ENCODE measurements at places on chromosomes 16 and 17. TPM values are rescaled to one million over a fixed set of nuclear protein-coding genes. Genes with fewer than 3 reads are reported as not detected.

GRCh38 chr17:82200743-82201497 lies 11.7 kb downstream of the CCDC57 start:
- no peak for DNase-seq
- peaks cover 4% of the 10 kb centered on the region for H3K36me3 ChIP-seq
- no peak overlapping the region for H3K4me3 ChIP-seq
- no peaks in the 10 kb centered on the region for H3K27me3 ChIP-seq
- no peak overlapping the region for H3K27ac ChIP-seq
- peaks cover 6% of the 10 kb centered on the region for H3K4me1 ChIP-seq

HS3ST3A1 gene
- 15.0 TPM for total RNA-seq

GRCh38 chr16:66372898-66373155 lies 6.3 kb downstream of the CDH5 start:
- H3K4me3 ChIP-seq = no peak overlapping the region
- peaks cover 16% of the 10 kb centered on the region for H3K4me1 ChIP-seq
- DNase-seq = no peak
- H3K36me3 ChIP-seq = no peaks in the 10 kb centered on the region

HNF1B gene
- total RNA-seq = not detected

DNA sequence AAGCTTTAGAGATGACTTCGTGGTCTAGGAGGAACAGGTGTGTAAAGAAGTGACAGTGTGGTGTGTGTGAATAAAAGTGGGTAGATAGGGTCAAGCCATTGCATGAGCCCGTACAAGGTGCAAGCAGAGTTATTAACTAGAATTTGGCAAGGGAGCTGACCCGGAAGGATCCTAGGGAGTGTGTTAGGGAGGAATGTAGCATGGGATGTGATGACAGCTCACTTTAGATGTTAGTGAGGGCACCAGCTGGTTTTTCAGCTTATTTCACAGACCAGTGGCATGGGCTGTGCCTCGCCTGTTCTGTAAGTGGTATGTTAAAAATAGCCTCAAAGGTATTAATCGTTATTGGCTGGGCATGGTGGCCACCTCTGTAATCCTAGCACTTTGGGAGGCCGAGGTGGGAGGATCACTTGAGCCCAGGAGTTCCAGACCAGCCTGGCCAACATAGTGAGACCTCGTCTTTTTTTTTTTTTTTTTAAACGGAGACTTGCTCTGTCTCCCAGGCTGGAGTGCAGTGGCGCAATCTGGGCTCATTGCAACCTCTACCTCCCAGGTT lies 8.3 kb downstream of the ANKRD40CL start:
- H3K27me3 ChIP-seq = no peaks in the 10 kb centered on the region
- peaks cover 9% of the 10 kb centered on the region for H3K4me1 ChIP-seq
- H3K36me3 ChIP-seq = peaks cover 2% of the 10 kb centered on the region
- no peak for DNase-seq
- H3K4me3 ChIP-seq = no peak overlapping the region

- peaks cover 76% of the 10 kb centered on the region for H3K27me3 ChIP-seq
- H3K36me3 ChIP-seq = no peaks in the 10 kb centered on the region
- peak; percentile 12 for DNase-seq
These were observed 1.1 kb downstream of the SPECC1 start for GRCh38 chr17:20010099-20010863.

DNA sequence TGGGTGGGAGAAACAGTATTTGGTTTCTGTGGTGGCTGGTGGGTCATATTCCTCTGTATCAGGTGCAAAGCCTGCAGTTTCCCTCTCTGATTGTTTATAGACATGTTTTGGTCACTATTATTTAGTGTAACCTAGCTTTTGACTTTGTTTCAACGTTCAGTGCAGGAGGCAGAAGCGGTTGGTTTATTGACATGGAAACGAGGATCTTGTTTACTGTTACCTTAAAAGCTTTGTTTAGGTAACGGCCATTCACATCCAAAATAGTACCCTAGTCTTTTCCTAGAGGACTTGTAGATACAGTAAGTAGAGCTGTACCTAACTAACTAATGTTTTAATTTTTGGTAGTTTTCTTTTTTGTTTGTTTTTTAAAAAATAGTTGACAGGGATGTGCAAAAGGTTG lies 3.5 kb downstream of the MSI2 start:
- peaks cover 24% of the 10 kb centered on the region for H3K36me3 ChIP-seq
- peaks cover 77% of the 10 kb centered on the region for H3K4me1 ChIP-seq
- peak overlapping the region; percentile 94 for H3K4me3 ChIP-seq
- no peaks in the 10 kb centered on the region for H3K27me3 ChIP-seq
- DNase-seq = no peak

TNK1 gene
- total RNA-seq = 0.43 TPM

DNAH3 gene
- 0.07 TPM for total RNA-seq

GRCh38 chr16:78942625-78943245 lies 657.8 kb downstream of the MAF start:
- H3K36me3 ChIP-seq = no peaks in the 10 kb centered on the region
- H3K4me1 ChIP-seq = peaks cover 16% of the 10 kb centered on the region
- no peak overlapping the region for H3K4me3 ChIP-seq

UTS2R gene
- not detected for total RNA-seq

LCAT gene
- total RNA-seq = 16.6 TPM

DNA sequence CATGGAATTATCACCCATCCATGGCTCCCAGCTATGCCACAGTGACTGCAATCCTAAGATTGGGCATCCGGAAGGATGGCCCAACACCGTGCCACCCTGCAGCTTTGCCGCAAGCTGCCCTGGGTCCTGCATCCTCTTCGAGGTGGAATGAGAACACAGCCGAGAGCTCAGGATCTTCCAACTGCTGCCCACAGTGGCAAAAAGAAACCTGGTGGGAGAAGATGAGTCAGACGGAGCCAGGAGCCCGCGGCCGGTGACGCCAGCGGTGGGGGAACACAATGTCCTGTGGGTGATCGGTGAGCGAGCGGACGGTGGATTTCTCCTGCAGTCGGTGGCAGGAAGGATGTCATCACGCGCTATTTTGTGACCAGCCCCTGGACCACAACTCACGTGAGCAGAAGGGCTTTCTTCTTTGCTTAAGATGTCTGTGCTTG lies 20.1 kb downstream of the CD7 start:
- H3K27me3 ChIP-seq = peaks cover 34% of the 10 kb centered on the region
- no peak for DNase-seq
- H3K4me3 ChIP-seq = no peak overlapping the region
- no peaks in the 10 kb centered on the region for H3K36me3 ChIP-seq

HES7 gene
- 0.41 TPM for total RNA-seq

DNA sequence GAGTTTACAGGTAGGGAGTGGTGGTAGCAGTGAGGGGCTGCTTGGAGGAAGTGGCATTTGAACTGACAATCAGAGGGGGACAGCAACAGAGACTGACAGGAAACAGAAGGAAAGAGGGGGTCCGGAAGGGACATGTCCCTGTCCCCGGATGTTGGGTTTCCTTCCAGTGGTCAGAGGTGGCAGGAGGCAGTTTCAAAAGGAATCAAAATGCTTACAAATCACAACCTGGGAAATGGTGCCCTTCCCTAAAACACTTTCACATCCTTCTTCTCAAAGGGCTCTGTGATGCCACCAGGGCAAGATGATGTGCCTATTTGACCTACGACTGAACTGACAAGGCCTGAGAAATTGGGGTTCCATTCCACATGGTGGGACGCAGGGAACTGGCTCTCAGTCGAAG lies 19.7 kb downstream of the ADGRG1 start:
- peaks cover 17% of the 10 kb centered on the region for H3K4me1 ChIP-seq
- H3K27ac ChIP-seq = no peak overlapping the region
- no peaks in the 10 kb centered on the region for H3K27me3 ChIP-seq
- peaks cover 6% of the 10 kb centered on the region for H3K36me3 ChIP-seq

CMTM4 gene
- 32.5 TPM for total RNA-seq

DNA sequence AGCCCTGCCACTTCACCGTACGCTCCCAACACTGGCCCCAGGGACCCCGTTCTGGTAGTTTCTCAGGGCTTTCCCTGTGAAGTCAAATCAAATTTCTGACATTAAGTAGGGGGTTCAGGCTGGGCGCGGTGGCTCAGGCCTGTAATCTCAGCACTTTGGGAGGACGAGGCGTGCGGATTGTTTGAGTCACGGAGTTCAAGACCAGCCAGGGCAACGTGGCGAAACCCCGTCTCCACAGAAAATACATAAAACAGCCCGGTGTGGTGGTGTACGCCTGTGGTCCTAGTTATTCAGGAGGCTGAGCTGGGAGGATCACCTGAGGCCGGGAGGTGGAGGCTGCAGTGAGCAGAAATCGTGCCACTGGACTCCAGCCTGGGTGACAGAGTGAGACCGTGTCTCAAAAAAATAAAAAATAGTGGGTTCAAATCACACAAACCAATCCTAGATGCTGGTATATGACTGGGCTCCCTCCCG lies 632 bp downstream of the CYBC1 start:
- no peaks in the 10 kb centered on the region for H3K27me3 ChIP-seq
- H3K4me3 ChIP-seq = peak overlapping the region; percentile 90
- no peak for DNase-seq

DNA sequence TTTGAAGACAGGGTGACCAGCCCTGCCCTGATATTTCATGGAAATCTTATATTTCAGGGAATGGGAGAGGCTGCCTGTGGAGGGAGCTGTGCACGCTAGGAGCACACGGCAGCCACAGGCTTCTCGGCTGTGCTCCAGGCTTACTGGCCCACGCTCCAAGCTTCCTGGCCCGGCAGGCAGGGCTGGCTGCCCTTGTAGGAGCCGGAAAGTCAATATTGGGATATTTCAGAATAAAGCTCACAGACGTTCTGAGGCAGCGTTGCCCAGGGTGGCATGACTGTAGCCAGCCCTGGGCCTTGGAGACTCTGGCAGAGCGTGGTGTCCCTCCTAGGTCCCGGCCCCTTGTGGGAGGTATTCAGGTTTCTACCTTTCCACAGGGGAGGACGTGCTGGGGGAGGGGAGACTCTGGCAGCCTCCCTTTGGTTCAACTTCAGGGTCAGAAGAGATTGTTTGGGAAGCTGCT lies 95.6 kb downstream of the NPIPB11 start:
- no peaks in the 10 kb centered on the region for H3K36me3 ChIP-seq
- no peak overlapping the region for H3K27ac ChIP-seq
- H3K4me1 ChIP-seq = peaks cover 37% of the 10 kb centered on the region
- H3K4me3 ChIP-seq = no peak overlapping the region
- DNase-seq = no peak
- H3K27me3 ChIP-seq = no peaks in the 10 kb centered on the region

ZNF594 gene
- 21.5 TPM for total RNA-seq

CMTM1 gene
- 18.4 TPM for total RNA-seq

- H3K27ac ChIP-seq = no peak overlapping the region
- no peak overlapping the region for H3K4me3 ChIP-seq
- H3K36me3 ChIP-seq = no peaks in the 10 kb centered on the region
- peaks cover 3% of the 10 kb centered on the region for H3K27me3 ChIP-seq
- H3K4me1 ChIP-seq = no peaks in the 10 kb centered on the region
These were observed 8.0 kb upstream of the PPM1E start for GRCh38 chr17:58747674-58748073.

DNA sequence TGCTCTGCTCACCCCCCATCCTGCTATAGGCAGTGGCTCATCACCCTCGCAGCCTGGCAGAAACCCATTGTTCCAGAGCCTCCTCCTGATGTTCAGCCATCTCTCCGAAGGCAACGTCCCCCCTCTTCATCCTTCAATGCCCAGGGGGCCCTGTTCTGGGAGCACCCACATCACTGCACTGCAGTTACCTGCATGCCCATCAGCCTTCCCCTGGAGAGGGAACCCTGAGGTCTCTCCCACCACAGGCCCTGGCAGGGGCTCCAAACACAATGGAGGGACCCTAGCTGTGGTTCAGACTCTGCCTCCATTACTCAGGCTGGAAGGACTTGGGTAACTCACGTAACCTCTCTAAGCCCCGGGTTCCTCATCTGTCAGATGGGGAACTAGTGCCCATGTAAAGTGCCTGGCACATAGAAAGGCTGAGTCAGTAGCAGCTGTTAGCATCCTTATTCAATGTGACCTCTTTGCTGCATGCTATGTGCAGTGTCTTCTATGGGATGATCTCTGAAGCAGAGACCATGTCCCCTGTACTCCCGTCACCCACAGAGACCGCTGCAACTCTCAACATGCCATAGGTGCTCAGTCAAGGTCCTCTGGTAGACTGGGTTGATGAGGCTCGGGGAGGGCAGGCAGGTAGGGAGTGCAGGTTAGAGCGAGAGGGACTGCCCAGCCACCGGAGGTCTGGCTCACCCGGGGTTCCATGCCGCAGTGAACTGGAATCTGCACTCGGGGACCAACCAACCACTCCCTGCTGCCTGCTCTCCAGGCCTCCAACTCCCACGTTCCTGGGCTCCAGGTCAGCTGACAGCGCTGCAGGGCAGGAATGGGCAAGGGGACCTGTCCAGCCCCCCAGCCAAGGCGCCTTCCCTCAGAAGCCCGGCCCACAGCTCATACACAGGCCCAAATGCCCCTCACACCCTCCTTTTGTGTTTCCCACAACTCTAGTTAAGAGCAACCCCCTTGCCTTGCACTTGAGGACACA lies 233.2 kb downstream of the ZNF423 start:
- peaks cover 3% of the 10 kb centered on the region for H3K36me3 ChIP-seq
- peak overlapping the region; percentile 79 for H3K27ac ChIP-seq
- H3K4me1 ChIP-seq = no peaks in the 10 kb centered on the region

PLEKHG4 gene
- total RNA-seq = 4.0 TPM

- no peaks in the 10 kb centered on the region for H3K36me3 ChIP-seq
- peaks cover 22% of the 10 kb centered on the region for H3K4me1 ChIP-seq
- peak overlapping the region; percentile 84 for H3K4me3 ChIP-seq
- H3K27me3 ChIP-seq = peaks cover 57% of the 10 kb centered on the region
These were observed 6.2 kb downstream of the ACD start for GRCh38 chr16:67653789-67654402.

DNA sequence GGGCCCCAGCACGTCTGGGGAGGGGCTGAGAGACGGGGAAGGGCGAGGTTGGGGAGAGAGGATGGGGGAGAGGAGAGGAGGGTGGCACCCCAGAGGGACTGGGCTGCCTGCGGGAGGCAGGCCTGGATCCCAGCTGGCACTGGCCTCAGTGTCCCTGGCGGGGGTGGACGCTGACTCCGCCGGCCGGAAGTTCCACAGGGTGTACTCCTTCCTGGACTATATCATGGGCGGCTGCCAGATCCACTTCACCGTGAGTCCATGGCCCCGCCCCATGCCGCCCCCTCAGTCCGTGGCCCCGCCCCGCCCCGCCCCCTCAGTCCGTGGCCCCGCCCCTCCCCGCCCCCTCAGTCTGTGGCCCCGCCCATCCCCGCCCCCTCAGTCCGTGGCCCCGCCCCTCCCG lies 11.3 kb downstream of the CPNE7 start:
- no peak overlapping the region for H3K27ac ChIP-seq
- DNase-seq = no peak
- no peaks in the 10 kb centered on the region for H3K4me1 ChIP-seq
- peaks cover 1% of the 10 kb centered on the region for H3K27me3 ChIP-seq

GRCh38 chr17:67680445-67681224 lies 37.1 kb upstream of the NOL11 start:
- DNase-seq = no peak

SLFN5 gene
- 8.7 TPM for total RNA-seq

KRTAP2-3 gene
- total RNA-seq = not detected

DNA sequence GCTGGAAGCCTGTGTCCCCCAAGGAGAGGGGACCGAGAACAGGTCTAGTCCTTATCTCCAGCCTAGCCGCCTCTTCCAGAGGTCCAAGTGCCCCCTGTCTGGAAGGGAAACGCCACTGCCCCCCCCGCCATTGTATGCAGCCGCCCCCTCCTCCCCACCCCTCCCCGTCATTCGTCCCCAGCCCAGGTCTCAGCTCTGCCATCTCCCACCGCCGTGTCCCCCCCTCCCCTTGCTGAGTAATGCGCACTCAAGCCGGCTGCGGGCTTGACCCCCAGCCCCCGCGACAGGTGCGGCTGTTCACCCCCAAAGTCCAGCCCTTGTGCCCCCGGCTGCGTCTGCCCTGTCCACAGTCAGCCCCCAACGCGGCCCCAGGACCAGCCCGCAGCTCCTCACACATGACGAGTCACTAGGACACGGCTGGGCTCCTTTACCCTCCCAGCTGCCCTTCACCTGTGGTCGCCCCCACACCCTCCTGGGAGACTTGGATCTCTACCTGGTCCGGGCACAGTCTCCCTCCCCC lies 622 bp downstream of the GPRC5B start:
- peaks cover 37% of the 10 kb centered on the region for H3K4me1 ChIP-seq
- no peak for DNase-seq
- H3K36me3 ChIP-seq = peaks cover 3% of the 10 kb centered on the region
- H3K27ac ChIP-seq = no peak overlapping the region
- H3K4me3 ChIP-seq = peak overlapping the region; percentile 95
- peaks cover 7% of the 10 kb centered on the region for H3K27me3 ChIP-seq

Measured in neural crest cell (in vitro differentiated cells).